ENCODE measurements at places on chromosomes 6 and 20.

DNA sequence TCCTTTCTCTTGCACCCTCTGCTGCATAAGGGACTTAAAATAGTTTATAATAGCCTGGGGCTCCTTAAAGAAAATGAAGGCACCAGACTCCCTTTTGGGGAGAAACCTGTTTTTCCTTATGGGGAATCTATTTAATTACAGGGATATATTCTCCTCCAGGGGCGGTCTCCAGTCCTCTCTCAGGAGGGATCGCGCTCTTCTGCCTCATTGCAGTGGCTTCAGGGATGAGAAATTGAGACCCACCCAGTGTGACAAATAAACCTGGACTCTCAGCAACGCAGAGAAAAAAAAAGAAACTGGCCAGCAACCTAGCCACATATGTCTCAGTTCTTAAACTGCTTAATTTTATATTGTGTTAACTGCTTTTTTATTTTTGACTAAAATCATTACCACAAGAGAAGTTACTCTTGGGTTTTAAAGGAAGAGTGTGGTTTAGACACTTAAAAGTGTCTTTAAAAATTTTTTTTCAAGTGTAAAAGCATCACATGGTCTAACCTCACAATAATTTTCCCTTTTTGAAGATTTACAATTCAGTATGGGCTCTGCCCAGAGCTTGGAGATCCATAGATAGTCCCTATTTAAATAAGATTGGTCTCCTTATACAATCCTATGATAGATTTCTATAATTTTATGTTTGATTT is 11.7 kb upstream of the GOPC start:
- DNase-seq, result peak; percentile 40

- DNase-seq, result no peak
Observed at GRCh38 chr6:166509193-166509592, 77.3 kb downstream of the RAMACL start.

DNA sequence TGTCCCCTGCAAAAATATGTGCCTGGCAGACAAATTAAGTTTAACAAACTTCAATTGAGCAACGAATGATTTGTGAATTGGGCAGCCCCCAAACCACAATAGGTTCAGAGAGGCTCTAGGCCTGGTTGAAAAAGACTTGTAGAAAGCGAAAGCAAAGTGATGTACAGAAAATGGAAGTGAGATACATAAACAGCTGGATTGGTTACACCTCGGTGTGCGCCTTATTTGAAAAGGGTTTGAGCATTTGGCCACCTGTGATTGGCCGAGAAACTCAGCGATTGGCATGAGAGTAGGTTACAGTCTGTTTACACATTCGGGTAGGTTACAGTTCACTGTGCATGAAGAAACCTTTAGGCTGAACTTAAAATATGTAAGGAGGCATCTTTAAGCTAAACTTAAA is 136.9 kb downstream of the CD83 start:
- no peak for DNase-seq

DNA sequence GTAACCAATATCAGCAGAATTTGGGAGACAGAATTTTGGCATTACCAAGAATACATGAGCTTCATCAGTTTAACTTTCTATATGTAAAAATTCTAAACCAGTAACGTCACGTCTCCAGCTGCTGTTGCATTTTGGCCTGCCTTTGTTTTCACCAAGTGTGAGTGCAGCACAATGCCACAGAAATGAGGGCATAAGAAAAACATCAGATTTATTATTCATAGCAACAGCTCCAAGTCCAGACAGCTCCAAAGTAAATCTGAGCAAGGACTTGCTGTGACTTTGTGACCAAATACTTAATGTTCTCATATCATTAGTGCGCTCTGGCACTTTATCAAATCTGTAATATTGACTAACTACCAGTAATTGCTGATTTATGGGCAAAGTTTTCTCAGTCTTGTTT is 11.0 kb upstream of the FBXL4 start:
- DNase-seq, result no peak

DNA sequence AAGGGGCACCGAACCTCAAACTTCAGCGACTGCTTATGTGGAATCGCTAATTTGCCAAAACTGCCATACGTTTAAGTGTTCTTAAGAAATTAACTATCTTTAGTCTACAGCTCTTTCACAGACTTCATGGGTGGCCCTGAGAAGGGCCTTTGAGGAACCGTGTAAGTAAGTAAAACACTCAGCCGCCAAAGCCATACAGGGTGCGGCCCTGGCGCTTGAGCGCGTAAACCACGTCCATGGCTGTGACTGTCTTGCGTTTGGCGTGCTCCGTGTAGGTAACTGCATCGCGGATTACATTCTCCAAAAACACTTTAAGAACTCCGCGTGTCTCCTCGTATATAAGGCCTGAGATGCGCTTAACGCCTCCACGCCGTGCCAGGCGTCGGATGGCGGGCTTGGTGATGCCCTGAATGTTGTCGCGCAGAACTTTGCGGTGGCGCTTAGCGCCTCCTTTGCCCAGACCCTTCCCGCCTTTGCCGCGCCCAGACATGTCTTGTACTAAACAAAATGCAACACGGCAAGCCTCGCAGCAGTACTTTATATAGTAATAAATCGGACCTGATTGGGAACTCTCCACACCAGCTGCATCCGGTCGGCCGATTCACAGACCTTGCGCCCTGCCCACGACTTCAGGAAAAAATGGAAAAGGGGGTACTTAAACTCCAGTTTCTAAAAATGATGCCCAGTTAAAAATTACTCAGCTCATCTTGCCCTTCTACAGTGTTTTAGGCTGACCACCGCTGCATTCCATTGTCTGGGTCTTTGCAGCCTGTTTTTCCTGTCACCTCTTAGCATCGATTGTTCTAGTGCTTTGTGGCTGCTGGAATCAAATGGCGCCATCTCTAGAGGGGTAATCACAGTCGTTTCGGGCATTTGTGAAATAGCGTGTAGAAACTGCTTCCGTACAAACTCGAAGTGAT is 38.9 kb downstream of the OR2B2 start:
- DNase-seq, result no peak

GRCh38 chr6:15512126-15512525 is 150.7 kb downstream of the DTNBP1 start:
- no peak for DNase-seq

DNA sequence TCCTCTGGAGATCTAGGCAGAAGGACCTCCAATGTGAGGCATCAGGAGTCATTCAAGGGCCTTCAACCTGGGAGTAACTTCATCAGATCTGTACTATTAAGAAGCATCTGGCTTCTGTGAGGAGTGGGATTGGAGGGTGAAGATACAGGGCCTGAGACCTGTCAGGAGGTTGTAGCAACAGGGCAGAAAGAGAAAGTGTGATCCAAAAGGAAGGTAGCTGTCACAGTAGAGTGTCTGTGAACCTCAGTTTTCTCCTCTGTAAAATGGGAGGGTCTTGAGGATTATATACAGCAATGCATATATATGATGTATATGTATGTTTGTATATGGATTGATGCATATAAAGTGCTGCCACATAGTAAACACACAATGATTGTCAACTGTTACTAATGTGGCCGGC is 2.6 kb upstream of the RPL10A start:
- no peak for DNase-seq

- DNase-seq, result no peak
Observed at GRCh38 chr20:51696304-51697071, 71.7 kb downstream of the ATP9A start.

GRCh38 chr6:111521497-111522270 is 38.7 kb upstream of the REV3L start:
- no peak for DNase-seq

DNA sequence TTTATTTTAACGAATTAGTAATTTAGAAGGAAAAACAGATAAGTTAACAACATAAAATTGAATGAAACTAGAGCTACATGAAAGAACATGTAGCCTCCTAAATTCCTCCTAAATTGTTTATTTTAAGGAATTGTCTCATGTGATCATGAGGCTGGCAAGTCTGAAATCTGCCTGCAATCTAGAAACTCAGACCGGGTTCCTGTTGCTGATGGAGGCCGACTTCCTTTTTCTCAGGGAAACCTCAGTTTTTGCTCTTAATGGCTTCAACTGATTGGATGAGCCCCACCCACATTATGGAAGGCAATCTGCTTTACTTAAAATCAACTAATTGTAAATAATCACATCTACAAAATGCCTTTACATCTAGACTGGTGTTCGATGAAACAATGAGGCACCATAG is 267.6 kb upstream of the PRND start:
- no peak for DNase-seq

DNA sequence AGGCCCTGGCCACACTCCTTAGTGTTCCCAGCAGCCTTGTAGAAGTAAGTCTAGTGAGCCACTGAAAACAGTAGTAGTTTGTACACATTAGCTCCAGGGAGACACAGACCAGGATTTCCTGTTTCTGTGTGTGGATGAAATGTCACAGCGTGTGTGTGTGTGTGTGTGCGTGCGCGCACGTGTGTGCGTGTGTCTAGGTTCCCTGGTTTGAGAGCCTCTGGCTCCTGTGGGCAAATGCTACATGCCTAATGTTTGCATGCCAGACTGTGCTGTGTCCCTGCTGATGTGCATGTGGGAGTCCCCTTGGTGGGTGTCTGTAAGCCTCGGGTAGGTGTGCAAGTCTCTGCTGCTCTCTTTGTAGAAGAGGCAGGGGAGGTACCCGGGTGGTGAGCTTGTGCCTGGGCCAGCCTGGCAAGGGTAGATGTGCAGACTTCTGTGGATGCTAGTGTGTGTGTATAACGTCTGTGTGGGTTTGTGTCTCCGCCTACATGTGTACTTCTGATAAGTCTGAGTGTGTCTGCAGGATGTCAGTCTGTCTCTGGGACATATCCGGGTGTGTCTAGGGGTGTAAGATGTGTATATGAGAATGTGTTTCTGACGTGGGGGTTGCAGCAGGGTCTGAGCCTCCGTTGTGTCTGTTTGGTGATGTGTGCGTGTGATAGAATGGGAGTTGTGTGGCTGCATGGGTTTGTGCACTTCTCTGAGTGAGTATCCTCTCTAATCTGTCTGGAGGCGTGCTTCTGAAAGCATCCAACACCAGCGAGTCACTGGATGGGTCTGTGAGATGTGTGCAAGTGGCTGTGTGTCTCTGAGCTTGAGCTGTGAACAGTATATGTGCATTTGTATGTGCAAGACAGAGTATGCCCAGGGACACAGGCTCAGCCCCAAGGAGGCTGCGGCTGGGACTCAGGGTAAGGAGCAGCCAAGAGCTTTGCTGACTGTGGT is 19.0 kb upstream of the TLDC2 start:
- DNase-seq, result no peak

DNA sequence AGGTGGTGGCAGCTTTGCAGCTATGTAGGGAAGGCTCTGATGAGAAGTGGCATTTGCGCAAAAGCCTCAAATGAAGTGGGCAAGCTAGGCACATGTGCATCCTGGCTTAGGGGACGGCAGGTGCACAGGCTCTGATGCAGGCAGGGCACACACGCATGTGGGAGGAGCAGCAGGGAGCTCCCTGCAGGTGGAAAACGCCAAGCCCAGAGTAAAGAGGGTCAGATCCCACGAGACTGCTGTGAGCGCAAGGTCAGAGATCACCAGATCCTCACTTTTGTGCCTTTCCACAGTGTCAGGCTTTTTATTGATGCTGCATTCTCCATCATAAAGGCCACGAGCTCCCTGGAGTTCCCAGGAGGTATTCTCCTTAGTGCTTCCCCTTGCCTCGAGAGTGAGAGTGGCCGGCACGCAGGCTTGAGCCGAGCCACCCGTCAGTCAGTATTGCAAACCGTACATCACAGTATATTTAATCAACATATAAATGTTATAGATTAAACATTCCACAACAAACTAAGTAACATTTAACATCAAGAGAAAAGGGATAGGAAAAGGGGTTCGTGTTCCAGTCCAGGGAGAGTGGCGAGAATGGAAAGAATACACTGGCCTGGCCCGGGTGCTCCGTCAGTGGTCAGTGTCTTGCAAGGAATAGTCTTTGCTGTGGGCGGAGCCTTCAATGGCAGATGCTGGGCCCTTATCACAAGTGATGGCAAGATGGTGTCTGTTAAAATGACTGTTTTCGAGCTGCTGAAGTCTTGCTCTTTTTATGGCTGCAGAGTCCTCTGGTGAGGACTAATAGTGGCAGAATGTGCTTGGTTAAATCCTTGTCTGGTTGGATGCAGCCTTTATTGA is 109.4 kb downstream of the SYNDIG1 start:
- no peak for DNase-seq

- DNase-seq, result no peak
Observed at GRCh38 chr20:59102841-59103299, 60.3 kb upstream of the PRELID3B start.

- DNase-seq, result peak; percentile 73
Observed at GRCh38 chr20:43752561-43753301, 25.9 kb upstream of the GTSF1L start.

GRCh38 chr20:35626386-35627001 is 10.9 kb downstream of the SPAG4 start:
- DNase-seq, result no peak

GRCh38 chr6:86017236-86017635 is 374.6 kb upstream of the SYNCRIP start:
- no peak for DNase-seq

- DNase-seq, result no peak
Observed at GRCh38 chr6:152298848-152299735, 338.1 kb downstream of the SYNE1 start.

DNA sequence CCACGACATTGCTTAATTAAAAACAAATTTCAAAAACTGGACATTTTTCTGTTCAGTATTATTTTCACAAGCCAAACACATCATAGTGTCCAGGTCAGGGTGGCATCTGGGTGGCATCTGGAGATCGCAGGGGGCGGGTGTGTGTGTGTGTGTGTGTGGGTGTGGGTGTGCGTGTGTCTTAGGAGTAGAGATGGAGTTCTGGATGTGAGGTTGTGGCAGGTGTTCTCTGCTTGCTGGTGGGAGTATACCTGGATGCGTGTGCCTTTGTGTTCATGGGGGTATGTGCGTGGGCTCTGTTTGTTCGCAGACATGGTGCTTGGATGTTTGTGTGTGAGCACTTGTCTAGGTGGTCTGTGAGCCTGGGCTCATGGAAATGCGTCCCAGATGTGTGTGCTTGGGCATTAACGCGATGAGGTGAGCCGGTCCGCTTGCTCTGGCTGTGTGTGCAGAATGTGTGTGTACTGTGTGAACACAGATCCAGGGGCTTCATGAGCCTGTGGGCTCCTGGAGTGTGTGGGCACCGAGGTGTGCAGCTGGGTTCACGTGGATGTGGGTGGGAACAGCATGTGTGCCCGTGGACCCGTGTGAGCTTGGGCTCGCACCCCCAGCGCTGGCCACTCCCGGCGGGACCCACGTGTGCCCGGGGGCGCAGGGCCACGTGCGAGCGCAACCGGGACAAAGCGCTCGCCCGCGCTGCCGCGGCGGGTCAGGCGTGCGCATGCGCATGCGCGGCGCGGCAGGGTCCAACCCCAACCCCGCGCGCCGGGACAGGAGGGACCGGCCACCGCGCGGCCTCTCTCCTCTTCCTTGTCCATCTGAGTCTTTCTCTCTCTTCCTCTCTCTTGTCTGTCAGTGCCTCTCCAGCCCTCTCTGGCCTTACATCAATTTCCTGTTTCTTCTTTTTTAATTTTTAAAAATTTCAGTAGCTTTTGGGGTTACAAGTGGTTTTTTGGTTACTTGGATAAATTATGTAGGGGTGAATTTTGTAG is 60.4 kb downstream of the SRC start:
- no peak for DNase-seq
